ENCODE measurements at places on chromosomes 12 and 14.

DNA sequence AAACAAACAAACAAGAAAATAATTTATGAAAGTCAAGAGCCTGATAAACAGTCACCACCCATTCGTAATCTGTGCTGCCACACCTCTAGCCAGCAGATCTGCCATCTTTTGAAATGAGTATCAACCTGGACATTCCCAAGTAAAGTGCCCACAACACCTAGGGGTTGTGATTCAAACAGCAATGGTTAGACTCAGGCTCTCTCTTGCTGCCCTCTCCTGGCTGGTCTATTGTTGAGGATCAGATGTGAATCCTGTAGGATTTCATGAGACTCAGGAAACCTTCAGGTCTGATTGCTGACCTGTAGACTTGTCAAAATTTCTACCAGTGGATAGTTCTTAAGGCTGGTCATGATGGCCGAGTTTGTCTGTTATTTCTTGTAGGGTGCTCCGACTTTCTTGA, 26.8 kb downstream of the DGLUCY start:
- peak; percentile 18 for DNase-seq

DNA sequence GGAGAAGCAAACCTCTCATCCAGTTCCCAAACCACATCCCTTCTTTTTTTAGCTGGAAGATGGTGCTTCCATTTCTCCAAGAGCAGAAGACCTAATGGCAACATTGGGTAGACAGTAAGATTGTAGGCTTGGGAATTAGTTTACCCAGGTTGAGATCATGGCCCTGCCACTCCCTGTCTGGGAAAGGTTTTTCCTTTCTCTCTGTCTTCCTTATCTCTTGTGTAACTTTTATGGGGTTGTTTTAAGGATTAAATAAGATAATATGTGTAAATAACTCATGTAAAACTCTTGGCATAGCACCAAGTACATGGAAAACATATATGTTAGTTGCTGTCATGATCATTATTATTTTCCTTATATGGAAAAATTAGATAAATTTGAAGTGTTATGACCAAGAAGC, 23.2 kb upstream of the PSMA6 start:
- DNase-seq, result no peak

- no peak for DNase-seq
These were observed 41.4 kb upstream of the TBPL2 start for GRCh38 chr14:55481769-55482168.

DNA sequence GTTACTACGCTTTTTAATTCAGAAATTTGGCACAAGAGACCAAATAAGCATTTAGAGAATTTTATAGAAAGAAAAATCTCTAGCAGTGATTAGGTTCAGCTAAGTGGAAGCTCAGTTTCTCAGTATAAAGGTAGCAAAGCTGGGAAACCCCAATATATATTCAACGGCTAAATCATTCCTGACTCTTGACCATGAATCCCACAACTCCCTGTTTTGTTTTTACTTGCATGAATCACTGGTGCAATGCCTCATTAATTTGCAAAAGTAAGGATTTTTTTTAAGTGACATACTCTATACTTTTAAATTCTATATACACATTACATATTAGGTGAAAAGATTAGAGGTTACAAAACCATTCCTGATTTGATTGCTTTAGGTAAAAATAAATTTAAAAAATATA, 74.3 kb upstream of the PLEKHG7 start:
- no peak for DNase-seq

GRCh38 chr12:78470354-78471195, 394.0 kb upstream of the SYT1 start:
- DNase-seq, result peak; percentile 6

- no peak for DNase-seq
These were observed 146.6 kb downstream of the TGFB3 start for GRCh38 chr14:75835156-75835725.

DNA sequence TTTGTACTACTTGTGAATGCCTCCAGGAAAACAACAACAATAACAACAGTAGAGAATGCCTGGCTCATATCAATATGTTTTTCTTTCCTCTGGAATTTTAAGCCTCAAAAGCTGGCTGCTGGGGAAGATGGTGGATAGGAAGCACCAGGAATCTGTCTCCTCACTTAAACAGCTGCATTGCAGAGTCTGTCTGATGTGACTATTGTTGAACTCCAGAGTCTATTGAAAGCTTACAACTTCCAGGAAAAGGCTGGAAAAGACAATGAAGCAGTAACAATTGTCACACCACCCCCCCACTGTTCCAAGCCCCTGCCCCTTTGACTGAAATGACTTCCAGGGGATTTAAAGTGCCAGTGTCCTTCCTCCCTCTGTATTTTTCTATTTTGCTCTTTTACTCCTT, 309.7 kb downstream of the BMP4 start:
- DNase-seq, result no peak

- DNase-seq, result no peak
These were observed 59.5 kb upstream of the CHGA start for GRCh38 chr14:92863286-92864080.

GRCh38 chr14:75113932-75114539, 12.8 kb downstream of the NEK9 start:
- no peak for DNase-seq

DNA sequence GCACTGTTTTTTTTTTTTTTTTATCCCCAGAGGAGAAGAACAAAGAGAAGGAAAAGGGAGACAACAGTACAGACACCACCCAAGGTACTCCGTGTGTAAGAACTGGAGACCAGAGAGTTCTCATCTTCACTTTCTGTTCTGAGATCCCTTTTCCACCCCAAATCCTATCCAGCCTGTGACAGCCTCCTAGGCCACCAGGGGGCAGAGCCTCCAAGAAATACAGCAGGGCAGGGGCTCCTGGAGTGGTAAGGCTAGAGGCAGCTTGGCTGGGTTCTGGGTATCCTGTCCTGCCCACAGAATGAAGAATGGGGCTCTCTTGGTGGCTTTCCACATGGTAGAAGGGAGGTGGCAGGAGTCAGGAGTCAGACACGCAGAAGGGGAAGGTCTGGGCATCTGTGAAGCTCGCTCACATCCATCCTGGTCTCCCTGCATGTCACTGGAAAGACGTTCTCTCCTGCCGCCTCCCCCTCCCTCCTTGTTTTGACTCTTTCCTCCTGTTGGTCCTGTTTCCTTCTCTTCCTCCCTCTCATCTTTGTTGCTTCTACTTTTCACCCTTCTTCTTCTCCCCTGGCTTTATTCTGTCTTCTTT, 12.0 kb downstream of the CLSTN3 start:
- DNase-seq, result peak; percentile 54

- DNase-seq, result no peak
These were observed 687 bp downstream of the IFFO1 start for GRCh38 chr12:6555018-6555691.

DNA sequence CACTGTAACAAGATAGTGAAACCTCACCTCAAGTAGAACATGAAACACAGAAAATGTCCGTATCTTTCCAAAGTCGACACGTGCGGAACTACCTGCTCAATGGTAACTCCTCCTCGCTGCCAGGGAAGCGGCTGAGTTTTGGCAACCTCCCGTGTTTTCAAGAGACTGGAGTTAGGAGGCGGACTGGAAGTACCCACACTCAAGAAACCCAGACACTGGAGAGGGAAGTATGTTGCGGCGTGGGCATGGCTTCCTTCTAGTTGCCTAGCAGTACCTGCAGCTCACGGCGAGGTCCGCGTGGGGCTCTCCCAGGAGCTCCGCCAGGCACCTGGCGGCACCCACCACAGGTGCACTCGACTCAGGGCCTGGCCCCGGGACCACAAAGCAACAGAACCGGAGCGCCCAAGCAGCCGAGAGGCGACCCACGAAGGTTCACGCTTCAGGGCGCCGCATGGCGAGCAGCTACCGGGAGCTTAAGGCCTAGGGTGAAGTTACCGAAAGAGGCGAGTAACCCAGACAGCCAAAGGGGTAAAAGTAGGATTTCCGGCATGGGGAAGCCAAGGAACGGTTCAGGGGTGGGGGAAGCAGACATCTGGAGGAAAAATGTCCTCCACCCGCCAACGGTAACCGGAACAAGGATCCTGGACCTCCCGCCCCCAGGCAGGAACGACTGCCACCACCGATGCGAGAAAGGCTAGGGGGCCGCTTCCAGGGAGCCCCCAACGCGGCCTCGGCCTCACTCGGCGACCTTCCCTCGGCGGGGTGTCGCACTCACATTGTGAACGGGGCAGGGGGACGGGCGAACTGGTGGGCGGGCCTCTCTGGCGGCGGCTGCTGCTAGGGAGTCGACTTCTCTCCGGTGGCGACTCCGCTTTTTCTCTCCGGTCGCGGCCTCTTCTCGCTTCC, 608 bp downstream of the PTGES3 start:
- DNase-seq, result no peak

- DNase-seq, result no peak
These were observed 59.3 kb upstream of the PRMT8 start for GRCh38 chr12:3431686-3432085.

DNA sequence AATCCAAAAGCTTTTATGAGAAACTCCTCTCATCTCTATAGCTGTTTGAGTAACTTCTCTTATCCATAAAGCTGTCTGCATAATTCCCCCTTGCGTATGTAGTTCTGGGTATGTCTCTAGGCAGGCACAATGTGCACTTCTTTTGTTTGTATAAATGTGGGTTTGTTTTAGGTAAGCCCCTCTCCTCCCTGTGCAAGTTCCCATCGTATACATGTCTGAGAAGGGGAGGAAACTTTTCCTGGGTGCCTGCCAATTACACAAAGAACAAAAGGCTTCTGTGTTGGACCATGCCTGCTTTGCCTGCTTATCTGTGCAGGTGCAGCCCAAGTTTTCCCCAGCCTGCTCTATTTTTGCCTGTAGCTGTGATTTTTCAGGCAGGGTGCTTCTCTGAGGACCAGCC, 96.7 kb downstream of the CCER1 start:
- no peak for DNase-seq

GRCh38 chr14:100824091-100824551, 1.8 kb upstream of the MEG3 start:
- no peak for DNase-seq

DNA sequence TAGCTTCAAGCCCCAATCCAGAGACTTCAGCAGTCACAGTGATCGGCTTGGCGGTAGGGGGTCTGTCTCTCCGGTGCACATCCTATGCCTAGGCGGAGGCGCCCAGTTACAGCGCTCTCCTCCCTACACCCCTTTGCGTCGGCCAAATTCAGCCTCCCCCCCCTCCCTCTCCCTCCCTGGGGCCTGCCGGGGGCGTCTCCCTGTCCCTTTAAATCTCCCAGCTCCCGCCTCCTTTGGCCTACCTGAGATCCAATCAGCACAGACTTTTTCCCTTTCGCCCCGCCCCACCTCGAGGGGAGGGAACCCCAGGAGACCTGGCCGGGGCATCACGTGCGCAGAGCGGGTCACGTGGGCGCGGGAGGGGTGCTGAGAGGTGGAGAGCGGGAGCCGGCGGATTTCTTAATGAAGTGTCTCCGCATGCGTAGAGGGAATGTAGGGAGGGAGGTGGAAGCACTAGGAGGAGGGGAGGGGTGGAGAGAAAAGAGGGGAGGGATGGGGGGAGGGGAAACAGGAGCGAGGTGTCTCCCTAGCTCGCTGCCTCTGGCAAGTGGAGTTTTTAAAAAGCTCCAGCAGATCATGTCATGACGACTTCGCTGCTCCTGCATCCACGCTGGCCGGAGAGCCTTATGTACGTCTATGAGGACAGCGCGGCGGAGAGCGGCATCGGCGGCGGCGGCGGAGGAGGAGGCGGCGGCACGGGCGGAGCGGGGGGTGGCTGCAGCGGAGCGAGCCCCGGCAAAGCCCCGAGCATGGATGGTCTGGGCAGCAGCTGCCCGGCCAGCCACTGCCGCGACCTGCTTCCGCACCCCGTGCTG, at the start of gene HOXC13:
Gene HOXC13 (plus strand): TSS at position 506 of the 815 bp plus-strand sequence. CDS start 76 bp downstream, at position 582.
- no peak for DNase-seq

- DNase-seq, result no peak
These were observed 3.6 kb upstream of the RCOR1 start for GRCh38 chr14:102588821-102589220.

- DNase-seq, result no peak
These were observed 357.3 kb upstream of the RGS6 start for GRCh38 chr14:71574976-71575375.

GRCh38 chr12:26188641-26189040, 6.7 kb upstream of the SSPN start:
- no peak for DNase-seq

DNA sequence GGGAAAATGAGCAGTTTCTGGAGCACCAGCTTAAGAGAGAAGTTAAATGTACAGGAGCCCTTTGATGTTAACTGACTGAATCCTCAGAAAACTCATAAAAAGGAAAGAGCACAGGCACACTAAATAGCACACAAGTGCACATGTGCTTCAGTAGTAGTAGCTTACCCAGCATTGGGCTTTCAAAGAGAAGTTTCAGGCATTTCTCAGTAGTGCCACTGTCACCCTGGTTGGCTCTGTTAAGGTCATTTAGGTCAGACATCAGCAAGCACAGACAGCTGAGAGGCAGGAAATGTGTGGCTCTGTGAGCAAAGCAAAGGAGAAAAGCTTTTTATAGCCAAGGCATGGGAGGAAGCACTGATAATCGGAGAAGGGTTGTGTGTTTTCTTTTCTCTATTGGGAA, 96.3 kb upstream of the HIF1A start:
- peak; percentile 8 for DNase-seq

GRCh38 chr14:53946404-53947093, 10.1 kb downstream of the BMP4 start:
- DNase-seq, result no peak

- DNase-seq, result no peak
These were observed 62.7 kb downstream of the MUCL1 start for GRCh38 chr12:54917001-54917488.

DNA sequence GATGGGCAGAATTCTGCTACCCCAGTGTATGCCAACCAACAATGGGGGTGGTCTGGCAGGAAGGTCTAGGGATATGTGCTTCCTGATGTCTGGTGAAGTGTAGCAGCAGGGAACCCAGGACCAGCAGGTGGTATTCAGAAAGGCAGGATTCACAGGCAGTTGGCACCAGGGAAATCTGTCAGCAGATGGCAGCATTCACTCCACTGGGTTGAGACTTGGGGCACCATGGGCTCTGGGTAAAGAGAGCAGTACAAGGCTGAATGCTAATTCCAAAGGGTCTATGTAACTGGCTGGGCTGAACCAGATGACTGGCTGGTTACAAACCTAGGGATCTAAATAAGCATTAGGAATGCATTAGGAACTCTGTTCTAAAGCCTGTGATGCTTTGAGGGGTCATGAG, 466.9 kb upstream of the STXBP6 start:
- DNase-seq, result peak; percentile 26

DNA sequence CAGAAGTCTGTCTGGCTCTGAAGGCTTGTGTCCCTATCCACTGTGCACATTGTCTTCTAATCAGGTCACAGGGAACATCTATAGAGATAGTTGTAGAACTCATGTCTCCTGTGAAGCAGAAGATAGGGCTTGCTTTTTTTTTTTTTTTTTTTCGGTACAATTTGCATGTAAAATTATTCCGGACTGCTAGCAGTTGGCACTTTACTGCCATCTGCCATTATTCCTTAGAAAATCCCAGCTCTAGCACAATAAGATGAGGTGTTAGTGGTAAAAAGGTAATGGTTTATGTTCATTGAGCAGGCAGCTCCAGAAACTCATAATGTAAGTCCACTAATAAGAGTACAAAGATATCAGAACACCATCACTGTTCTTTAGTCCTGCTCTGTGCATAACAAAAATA, 8.7 kb downstream of the MYRFL start:
- no peak for DNase-seq

DNA sequence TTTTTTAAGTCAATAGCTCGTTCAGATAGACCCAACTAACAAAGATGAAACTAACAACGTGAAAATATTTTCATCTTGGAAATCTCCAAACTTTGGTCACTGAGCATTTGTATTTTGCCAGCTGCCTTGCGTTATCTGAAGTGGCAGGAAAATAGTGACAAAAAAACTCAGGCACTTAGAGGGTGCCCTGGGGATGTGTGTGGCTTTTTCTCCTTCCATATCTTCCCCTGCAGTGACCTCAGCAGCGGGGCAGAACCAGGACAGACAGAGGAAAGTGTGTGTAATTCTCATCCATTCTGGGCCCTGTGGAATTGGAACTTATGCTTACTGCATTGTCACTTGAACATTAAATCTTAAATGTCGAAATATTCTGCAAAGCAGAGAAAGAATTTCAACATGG, 152.0 kb downstream of the BCAT1 start:
- no peak for DNase-seq
